ENCODE measurements at places on chromosomes 5 and 9. TPM values are rescaled to one million over a fixed set of nuclear protein-coding genes. Genes with fewer than 3 reads are reported as not detected.

GRCh38 chr5:90144625-90145327 is 264.8 kb downstream of the CETN3 start:
- H3K27me3 ChIP-seq, result no peaks in the 10 kb centered on the region
- no peaks in the 10 kb centered on the region for H3K36me3 ChIP-seq
- no peaks in the 10 kb centered on the region for H3K4me1 ChIP-seq
- no peak for DNase-seq
- H3K4me3 ChIP-seq, result no peak overlapping the region
- no peak overlapping the region for H3K27ac ChIP-seq

GRCh38 chr5:74679966-74680365 is 5.1 kb upstream of the HEXB start:
- no peak overlapping the region for H3K4me3 ChIP-seq
- no peak for DNase-seq
- no peaks in the 10 kb centered on the region for H3K4me1 ChIP-seq
- no peaks in the 10 kb centered on the region for H3K36me3 ChIP-seq

DNA sequence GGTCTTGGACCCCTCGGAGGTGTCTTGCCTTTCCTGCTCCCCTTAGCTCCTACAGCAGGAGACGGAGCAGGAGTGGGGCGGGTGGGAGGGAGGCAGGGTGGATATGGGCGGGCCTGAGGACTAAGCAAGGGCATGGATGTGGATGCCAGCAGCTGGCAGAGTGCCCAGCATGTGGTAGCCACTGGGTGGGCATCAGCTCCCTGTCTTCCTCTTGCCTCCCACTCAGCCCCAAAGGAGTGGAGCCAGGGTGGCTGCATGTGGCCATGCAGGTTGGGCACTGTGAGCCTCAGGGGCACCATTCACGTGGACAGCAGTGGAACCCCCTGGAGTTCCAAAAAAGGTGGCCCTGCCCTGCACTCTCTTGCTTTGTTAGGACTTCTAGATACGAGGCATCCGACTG is 90.1 kb upstream of the TBCA start:
- H3K27ac ChIP-seq, result no peak overlapping the region
- DNase-seq, result no peak
- no peaks in the 10 kb centered on the region for H3K36me3 ChIP-seq
- no peaks in the 10 kb centered on the region for H3K4me1 ChIP-seq

The GABRA1 gene
- total RNA-seq, result 1.7 TPM

The RNF183 gene
- total RNA-seq, result not detected

The BAG1 gene
- 143 TPM for total RNA-seq

GRCh38 chr9:119841016-119841415 is 471.8 kb upstream of the BRINP1 start:
- H3K27ac ChIP-seq, result no peak overlapping the region
- no peaks in the 10 kb centered on the region for H3K27me3 ChIP-seq
- DNase-seq, result no peak

- no peaks in the 10 kb centered on the region for H3K27me3 ChIP-seq
- H3K27ac ChIP-seq, result peak overlapping the region; percentile 78
- no peaks in the 10 kb centered on the region for H3K36me3 ChIP-seq
- no peak for DNase-seq
- H3K4me1 ChIP-seq, result peaks cover 43% of the 10 kb centered on the region
Observed at GRCh38 chr9:95087659-95088242, 229.8 kb downstream of the FANCC start.

The FOXD4 gene
- not detected for total RNA-seq

GRCh38 chr5:32254881-32255539 is 57.7 kb downstream of the MTMR12 start:
- no peaks in the 10 kb centered on the region for H3K36me3 ChIP-seq
- no peak overlapping the region for H3K27ac ChIP-seq
- no peak overlapping the region for H3K4me3 ChIP-seq
- no peaks in the 10 kb centered on the region for H3K27me3 ChIP-seq

- peaks cover 5% of the 10 kb centered on the region for H3K4me1 ChIP-seq
- DNase-seq, result no peak
- peak overlapping the region; percentile 69 for H3K4me3 ChIP-seq
- peak overlapping the region; percentile 89 for H3K27ac ChIP-seq
Observed at GRCh38 chr9:137552022-137552768, 516 bp downstream of the MRPL41 start.

DNA sequence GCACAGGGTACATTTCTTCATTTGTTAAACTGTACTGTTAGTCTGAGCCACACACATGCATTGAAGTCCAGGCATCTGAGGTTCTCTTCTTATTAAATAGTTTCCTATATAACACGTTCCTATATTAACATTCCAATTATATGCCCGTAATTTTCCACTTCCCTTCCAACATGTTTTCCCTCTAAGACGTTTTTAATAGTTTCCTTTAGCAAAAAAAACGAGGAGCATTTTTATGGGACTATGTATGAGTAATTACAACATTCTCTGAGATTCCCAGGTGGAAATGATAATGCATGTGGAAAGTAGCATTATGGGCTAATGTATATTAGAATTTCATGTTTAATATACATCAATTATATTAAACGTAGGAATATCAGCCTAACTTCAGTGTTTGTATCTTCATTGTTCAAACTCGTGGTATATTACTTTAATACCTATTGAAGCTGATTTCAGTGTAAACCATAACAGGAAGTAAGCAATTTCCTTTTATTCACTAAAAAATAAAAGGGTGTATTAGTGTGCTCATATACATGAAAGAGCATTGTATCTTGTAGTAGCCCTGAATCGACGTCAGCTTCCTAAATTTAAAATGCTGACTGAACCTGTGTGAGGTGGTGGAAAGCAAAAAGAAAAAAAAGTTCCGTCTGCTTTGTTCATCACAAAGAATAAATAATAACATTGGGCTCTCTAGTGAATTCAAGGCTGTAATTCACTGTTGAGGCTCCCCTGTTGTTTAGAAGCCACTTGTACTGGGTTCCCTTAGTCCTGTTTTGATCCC is 11.3 kb downstream of the SMARCA2 start:
- peaks cover 41% of the 10 kb centered on the region for H3K4me1 ChIP-seq
- no peak overlapping the region for H3K4me3 ChIP-seq
- no peaks in the 10 kb centered on the region for H3K36me3 ChIP-seq
- DNase-seq, result no peak
- peak overlapping the region; percentile 40 for H3K27ac ChIP-seq

GRCh38 chr5:82465235-82465634 is 187.1 kb upstream of the RPS23 start:
- H3K4me1 ChIP-seq, result no peaks in the 10 kb centered on the region
- DNase-seq, result no peak
- H3K27ac ChIP-seq, result no peak overlapping the region
- H3K27me3 ChIP-seq, result no peaks in the 10 kb centered on the region
- H3K36me3 ChIP-seq, result no peaks in the 10 kb centered on the region

DNA sequence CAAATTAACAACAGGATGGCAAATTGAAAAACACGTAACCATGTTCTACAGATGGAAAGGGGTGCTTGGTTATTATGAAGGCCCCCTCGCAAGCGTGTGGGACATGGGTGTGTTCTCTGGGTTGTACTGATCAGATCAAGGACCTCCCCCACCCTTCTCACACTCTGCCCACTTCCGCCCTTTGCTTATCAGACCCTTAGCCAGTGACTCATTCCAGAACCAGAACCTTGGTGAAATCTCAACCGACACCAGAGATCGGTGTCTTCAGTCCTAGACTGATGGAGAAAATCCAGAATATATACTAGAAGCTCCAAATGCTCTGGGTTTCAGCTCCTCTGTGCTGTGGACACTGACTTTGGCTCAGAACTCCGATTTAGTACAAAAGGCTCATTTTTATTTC is 64.9 kb downstream of the PTTG1 start:
- no peak overlapping the region for H3K4me3 ChIP-seq
- no peaks in the 10 kb centered on the region for H3K4me1 ChIP-seq
- DNase-seq, result no peak
- H3K27ac ChIP-seq, result no peak overlapping the region
- no peaks in the 10 kb centered on the region for H3K36me3 ChIP-seq

- H3K27ac ChIP-seq, result peak overlapping the region; percentile 82
- no peak overlapping the region for H3K4me3 ChIP-seq
- peak; percentile 86 for DNase-seq
- H3K36me3 ChIP-seq, result no peaks in the 10 kb centered on the region
- H3K4me1 ChIP-seq, result peaks cover 23% of the 10 kb centered on the region
Observed at GRCh38 chr9:130328349-130328801, 62.8 kb downstream of the HMCN2 start.

The NR2F1 gene
- total RNA-seq, result 52.1 TPM

- H3K4me1 ChIP-seq, result no peaks in the 10 kb centered on the region
- DNase-seq, result no peak
- H3K4me3 ChIP-seq, result no peak overlapping the region
- no peaks in the 10 kb centered on the region for H3K27me3 ChIP-seq
Observed at GRCh38 chr9:21574261-21574660, 92.1 kb upstream of the IFNE start.

The KIAA1191 gene
- 60.3 TPM for total RNA-seq

The MELK gene
- not detected for total RNA-seq

DNA sequence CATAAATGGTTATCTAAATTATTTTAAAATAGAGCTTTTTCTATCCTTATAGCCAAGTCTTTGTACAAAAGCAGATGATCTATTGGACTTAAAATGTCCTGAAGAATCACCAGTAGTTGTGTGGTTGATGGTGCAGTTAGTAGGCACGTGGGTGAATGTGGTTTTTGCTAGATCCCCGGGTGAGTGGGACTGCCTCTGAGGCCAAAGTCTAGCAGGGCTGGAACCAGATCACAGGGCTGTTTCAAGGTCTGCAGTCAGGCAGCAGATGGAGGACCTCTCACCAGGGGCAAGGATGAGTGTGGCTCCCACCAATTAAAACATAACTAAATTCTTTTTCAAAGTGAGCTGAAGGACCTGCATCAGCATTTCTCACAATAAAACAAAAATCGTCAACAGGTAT is 604.7 kb upstream of the FTMT start:
- no peak overlapping the region for H3K4me3 ChIP-seq
- DNase-seq, result no peak
- H3K4me1 ChIP-seq, result no peaks in the 10 kb centered on the region
- no peak overlapping the region for H3K27ac ChIP-seq
- H3K36me3 ChIP-seq, result no peaks in the 10 kb centered on the region

The TESK1 gene
- 2.0 TPM for total RNA-seq

The PCDHA11 gene
- total RNA-seq, result 0.98 TPM

GRCh38 chr9:71001780-71002386 is 119.5 kb downstream of the TRPM3 start:
- H3K4me3 ChIP-seq, result no peak overlapping the region
- H3K4me1 ChIP-seq, result no peaks in the 10 kb centered on the region
- no peak overlapping the region for H3K27ac ChIP-seq
- H3K36me3 ChIP-seq, result no peaks in the 10 kb centered on the region

The FAF2 gene
- total RNA-seq, result 12.3 TPM

DNA sequence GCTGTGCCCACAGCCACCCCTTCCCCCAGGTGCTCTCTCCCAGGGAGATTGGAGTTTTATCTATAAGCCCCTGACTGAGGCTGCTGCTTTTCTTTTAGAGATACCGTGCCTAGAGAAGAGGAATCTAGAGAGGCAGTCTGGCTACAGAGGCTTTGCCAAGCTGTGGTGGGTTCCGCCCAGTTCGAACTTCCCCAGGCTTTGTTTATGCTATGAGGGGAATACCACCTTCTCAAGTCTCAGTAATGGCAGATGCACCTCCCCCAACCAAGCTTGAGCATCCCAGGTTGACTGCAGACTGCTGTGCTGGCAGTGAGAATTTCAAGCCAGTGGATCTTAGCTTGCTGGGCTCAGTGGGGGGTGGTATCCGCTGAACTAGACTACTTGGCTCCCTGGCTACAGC is 157.4 kb downstream of the CAAP1 start:
- no peak for DNase-seq
- no peaks in the 10 kb centered on the region for H3K27me3 ChIP-seq
- H3K36me3 ChIP-seq, result no peaks in the 10 kb centered on the region
- H3K27ac ChIP-seq, result no peak overlapping the region
